SJCRH30 (cell line): ENCODE measurements at places on chromosomes 12 and 14. TPM values are rescaled to one million over a fixed set of nuclear protein-coding genes. Genes with fewer than 3 reads are reported as not detected.

DNA sequence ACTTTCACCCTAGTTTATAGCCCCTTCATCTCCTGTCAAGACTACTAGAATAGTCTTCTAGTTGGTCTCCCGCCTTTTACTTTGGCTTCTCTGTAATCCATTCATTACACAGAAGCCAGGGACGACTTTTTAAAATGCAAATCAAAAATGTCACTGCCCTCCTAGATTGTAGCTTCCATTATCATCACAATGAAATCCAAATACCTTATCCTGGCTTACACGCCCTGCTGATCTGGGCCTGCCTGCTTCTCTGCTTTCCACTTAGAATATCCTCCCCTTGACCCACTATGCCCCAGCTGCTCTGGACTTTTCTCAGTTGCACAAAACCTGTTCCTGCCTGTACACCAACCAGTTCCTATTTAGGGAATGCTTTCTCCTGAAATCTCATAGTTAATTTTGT, 4.5 kb upstream of the EEA1 start:
- no peak for DNase-seq

DNA sequence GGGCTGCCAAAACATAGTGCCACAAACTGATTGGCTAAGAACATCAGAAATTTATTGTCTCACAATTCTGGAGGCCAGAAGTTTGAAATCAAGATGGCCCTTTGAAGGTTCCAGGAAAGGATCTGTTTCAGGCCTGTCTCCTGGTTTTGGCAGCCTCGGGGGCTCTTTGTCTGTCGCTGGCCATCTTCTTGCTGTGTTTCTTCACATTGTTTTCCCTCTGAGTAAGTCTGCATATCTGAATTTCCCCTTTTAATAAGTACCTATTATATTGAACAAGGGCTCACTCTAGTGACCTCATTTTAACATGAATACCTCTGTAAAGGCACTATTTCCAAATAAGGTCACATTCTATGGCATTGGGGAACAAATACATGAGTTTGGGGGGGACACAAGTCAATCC, 467.1 kb upstream of the MGAT4C start:
- DNase-seq, result no peak

DNA sequence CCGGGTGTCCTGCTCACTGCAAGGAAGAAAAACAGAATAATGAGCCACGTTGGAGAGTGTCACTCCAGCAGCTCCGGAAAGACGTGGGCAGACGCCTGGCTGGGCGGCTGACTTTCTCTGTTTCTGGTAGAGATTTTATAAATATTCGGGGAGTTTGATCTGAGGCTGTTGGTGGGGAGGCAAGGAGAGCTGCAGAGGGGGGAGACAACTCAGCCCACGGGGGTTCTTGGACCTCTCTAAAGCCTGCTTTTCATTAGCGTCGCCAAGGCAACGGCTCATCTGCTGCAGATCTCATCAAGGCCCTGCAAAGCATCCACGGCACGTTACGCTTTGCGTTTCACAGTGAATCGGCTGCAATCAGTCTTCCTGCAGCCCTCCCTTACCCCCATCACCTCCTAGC, 207.2 kb downstream of the ZFP36L1 start:
- DNase-seq, result no peak

GRCh38 chr12:39205969-39206368, 237.0 kb downstream of the KIF21A start:
- peak; percentile 14 for DNase-seq

DNA sequence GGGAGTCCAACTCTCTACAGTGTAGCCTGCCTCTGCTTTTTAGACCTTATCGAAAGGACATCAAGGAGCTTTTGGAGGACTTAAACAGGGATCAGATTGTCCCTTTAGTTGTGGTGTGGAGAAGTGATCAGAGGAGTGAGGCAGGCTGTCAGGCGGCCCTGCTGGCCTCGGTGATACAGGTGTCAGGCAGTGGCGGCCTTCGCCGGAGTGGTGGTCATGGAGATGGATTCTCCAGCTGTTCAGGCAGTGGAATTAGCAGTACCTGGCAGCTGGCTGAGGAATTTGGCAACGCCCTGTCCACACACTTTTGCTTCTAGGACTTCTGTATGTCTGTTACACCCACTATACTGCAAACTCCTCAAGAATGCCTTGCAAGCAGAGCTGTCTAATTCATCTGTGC, 4.2 kb upstream of the CLMN start:
- no peak for DNase-seq

GRCh38 chr14:61034416-61035120, 53.5 kb downstream of the SLC38A6 start:
- DNase-seq, result no peak

DNA sequence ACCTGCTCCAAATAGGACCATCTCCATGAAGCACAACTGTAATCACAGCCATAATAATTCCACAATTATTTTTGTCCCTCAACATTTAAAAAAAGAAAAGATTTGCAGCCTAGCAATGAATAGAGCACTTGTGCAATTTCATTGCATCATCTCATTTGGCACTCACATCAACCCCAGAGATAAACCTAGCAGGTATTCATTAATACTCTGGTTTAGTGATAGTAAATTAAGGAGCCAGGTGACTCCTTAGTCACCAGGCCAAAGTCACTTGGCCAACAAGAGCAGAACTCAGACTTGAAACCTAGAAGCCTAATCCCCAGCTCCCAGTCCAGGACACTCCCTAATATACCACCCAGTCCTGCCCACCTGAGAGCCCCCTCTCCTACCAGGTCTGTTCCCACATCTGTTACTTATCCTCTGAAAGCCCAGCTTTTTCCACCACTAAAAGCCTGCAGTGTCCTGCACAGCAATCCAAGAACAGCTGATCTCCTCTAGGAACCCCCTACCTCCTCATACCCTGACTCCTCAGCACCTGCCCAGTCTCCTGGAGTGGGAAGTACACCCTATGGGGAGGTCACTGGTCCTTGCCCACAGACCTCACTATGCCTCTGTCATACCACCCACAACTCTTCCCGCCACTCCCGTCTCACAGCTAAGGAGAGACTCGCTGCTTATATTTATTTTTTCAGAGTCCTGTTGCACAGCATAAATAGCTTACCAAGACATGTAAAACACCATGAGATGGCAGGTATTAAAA, 22.1 kb downstream of the OR10P1 start:
- DNase-seq, result no peak

- no peak for DNase-seq
Measured at GRCh38 chr12:93244514-93245077, 133.1 kb upstream of the NUDT4 start.

GRCh38 chr14:100823413-100824080, 2.4 kb upstream of the MEG3 start:
- DNase-seq, result no peak

GRCh38 chr12:56601503-56601902, 28.6 kb downstream of the BAZ2A start:
- DNase-seq, result peak; percentile 29

- no peak for DNase-seq
Measured at GRCh38 chr14:50647753-50648152, 20.4 kb downstream of the SAV1 start.

- no peak for DNase-seq
Measured at GRCh38 chr12:80946591-80946990, 8.9 kb upstream of the LIN7A start.

GRCh38 chr12:26512213-26512612, 316.8 kb downstream of the SSPN start:
- DNase-seq, result no peak

GRCh38 chr12:56333197-56333678, 562 bp downstream of the PAN2 start:
- DNase-seq, result no peak

DNA sequence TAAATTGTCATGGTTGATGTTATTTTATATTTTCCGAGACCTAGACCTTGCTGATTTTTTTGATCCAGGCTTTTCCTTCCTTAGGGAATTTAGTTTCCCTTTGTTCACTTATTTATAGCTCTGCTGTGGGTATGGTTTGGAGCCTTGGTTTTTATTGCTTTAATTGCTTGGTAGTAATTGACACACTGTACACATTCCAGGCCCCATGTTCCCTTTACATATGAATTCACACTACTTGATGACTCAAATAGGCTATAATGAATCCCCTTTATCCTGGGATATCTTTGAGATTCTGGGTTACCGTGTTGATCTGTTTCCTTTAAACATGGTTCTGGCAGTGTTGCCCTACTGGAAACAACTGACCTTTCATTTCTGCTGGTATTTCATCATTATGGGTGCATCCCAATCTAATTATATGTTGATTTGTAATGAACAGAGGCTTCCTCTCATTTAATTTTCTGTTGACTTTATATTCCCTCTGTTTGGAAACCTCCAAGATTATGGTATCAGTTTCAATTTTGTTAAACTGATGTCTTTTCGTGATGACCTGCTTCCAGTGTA, 424.0 kb downstream of the RAD51B start:
- DNase-seq, result no peak

DNA sequence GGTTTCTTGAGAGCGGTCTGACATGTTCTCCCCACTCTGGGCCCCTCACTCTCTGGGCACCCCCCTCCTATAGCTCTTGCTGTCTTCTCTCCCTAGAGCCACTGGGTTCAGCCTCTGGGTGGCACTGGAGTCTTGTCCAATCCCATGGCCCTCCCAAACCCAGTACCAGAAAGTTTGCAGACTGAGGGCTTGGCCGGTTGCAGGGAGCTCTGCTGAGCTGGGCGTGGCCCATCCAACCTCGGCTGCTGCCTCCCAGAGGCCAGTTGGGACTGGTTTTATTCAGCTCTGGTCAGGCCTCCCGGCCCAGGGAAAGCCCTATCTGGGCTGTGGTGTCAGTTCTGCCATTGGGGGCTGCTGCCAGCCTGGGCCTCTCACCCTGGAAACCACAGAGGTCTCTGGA, 37.9 kb downstream of the ISCA2 start:
- peak; percentile 65 for DNase-seq

- DNase-seq, result no peak
Measured at GRCh38 chr12:4717806-4718205, 2.4 kb upstream of the GALNT8 start.

DNA sequence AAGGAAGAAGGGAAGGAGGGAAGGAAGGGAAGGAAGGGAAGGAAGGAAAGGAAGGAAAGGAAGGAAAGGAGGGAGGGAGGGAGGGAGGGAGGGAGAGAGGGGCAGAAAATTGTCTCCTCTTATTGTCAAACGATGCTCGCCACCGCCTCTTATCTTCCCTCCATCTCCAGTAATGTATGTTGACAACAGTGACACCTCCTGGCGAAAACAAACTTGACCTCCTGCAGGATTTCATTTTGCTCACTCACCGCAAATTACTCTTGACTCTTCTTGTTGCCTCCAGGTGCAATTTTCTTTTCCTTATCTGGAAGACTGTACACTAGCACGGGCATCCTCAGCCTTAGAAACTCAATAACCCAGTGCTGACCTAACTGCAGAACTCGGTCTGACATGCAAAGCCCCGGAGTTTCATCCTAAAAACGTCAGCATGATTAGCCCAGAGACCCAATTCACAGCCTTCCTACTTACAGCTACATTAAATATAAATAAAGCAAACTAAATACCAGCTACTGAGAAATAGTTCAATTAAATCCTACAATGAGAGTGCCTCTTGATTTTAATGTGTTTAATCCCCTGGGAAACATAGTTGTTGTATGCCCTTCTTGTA, 512.4 kb upstream of the TMPO start:
- peak; percentile 65 for DNase-seq

The SMAGP gene
- total RNA-seq, result 0.38 and 1.2 TPM in 2 replicates

The STON2 gene
- total RNA-seq, result 26.2 and 27.4 TPM in 2 replicates

The CEBPE gene
- not detected in 2 replicates for total RNA-seq

The CHST11 gene
- total RNA-seq, result 31.8 and 37.0 TPM in 2 replicates

The RPL10L gene
- not detected in 2 replicates for total RNA-seq

The TAS2R13 gene
- 0.71 and 1.3 TPM in 2 replicates for total RNA-seq

The PLD4 gene
- not detected in 2 replicates for total RNA-seq

The YLPM1 gene
- 37.2 and 43.9 TPM in 2 replicates for total RNA-seq

The DGKA gene
- total RNA-seq, result 3.7 and 4.4 TPM in 2 replicates

The PLBD1 gene
- total RNA-seq, result not detected in 2 replicates

The CAPS2 gene
- 0.71 and 1.1 TPM in 2 replicates for total RNA-seq

The SVOP gene
- not detected in 2 replicates for total RNA-seq

The ABHD12B gene
- total RNA-seq, result not detected in 2 replicates

The CD163L1 gene
- 11.4 and 13.8 TPM in 2 replicates for total RNA-seq
